ENCODE measurements at places on chromosomes 12 and 14.

DNA sequence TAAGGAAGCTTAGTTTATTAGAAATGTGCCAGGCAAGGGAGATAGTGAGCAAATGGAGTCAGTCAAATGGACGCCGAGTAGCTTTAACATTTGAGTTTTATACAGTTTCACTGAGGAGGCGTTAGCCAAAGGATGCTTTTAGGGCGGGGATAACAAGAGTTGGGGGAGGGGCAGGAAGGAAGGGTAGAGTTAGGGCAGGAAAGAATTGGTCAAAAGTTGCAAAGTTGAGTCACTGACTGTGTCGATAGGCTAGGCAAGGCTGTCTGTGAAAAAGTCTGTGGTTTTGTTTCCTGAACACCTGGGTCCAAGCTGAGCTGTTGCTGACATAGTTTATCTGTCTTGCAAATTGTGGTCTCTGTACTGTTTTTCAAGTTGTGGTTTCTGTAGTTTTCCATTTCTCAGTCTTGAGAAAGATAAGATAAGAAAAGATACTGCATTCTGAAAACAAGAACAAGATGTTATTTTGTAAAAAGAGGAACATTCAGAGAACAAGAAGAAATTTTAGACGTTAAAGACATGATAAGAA, 62.6 kb upstream of the RESF1 start:
- peak; percentile 75 for DNase-seq

GRCh38 chr14:29649170-29649569, 278.5 kb downstream of the PRKD1 start:
- DNase-seq, result no peak

DNA sequence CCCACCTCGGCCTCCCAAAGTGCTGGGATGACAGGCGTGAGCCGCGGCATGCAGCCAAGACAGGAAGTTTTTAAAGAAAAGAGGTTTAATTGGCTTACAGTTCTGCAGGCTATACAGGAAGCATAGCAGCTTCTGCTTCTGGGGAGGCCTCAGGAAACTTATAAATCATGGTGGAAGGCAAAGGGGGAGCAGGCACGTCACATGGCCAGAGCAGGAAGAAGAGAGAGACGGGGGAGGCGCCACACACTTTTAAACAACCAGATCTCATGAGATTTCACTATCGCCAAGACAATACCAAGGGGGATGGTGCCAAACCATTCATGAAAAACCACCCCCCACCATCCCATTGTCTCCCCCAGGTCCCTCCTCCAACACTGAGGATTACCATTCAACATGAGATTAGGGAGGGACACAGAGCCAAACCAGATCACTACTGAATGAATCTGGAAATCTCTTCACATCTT, 14.1 kb downstream of the CCDC63 start:
- no peak for DNase-seq

DNA sequence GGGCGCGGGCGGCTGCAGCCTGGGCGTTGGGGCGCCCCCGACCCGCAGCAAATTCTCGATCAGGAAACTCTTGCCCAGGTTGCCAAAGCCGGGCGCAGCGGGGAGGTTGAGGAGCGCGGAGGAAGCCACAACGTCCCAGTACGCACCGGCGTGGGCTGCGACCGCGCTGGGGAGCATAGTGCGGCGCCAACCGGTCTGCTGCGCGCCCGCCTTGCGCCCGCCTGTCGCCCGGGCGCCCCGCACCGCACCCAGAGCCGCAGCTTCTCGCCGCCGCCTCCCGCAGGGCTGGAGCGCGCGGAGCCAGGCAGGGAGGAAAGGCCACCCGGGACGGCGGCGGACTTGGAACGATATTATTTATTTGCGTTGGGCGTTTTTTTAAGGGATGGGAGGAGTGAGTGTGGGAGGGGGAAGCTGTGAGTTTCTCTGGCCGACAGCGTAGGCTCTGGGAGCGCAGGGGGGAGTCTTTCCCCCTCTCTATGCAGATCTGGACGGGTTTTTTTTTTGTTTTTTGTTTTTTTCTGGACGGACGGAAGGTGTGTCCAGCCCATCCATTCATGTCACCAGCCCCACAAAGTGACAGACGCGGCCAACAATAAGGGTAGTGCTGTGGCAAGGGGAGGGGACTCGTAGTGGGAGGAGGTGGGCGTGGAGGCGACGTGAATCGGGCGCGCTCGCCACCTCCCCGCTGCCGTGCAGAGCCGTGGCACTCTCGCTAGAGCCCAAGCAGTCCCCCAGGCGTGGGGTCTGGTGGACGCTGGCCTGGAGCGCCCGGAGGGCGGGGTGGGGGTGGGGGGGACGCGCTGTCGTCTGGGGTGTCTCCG, at the start of gene DBX2:
TSS of gene DBX2 (minus strand) at position 349 of the 821 bp plus-strand sequence. CDS start at position 177, 172 bp downstream.
- DNase-seq, result no peak

GRCh38 chr14:95484296-95484695, 32.2 kb downstream of the SYNE3 start:
- DNase-seq, result no peak

DNA sequence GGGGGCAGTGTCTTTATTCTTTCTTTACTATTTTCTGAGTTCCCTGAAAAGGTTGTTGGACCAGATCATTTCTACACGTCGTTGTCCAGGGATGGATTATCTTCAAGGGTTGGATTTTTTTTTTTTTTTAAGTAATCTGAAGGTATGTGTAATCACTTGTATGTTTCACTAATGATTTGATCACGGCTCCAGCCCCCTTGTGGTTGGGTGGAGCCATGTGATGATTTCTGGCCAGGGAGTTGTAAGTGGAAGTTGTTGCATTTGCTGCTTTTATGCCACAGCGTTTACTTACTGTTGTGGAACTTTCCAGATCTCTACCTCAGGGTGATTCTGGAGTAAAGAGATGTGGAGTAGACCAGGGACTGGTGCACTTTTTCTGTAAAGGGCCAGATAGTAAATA, 390.3 kb downstream of the AACS start:
- DNase-seq, result no peak

- DNase-seq, result no peak
Measured at GRCh38 chr14:67059596-67059995, 129.6 kb upstream of the GARIN2 start.

DNA sequence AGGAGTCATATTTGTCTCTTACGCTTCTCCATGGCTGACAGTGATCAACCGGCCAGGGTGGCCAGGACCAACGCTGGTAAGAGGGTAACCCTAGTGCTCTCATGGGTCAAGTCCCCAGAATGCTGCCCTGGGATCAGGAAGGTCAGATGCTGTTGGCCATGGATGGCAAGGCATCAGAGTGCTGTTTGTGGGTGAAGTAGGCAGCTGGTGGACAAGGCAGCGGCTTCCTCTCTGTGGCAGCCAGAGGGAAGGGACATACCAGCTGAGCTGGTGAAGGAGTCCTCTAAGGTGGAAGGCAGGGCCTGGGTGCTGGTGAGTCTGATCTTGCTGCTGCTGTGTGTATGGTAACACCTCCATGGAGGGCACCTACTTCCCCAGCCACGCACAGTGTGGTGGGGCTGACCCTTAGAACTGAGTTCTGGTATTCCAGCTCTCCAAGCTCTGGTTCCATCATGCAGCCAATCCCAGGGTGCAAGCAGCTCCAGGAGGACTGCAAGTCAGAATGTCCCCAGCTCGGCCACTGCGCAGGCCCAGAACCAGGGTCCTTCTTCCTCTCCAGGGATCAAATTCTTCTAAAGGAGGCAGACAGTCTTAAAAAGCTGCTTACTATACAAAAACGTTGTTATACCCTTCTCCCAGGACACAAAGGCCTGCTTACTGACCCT, 13.4 kb upstream of the SMOC1 start:
- DNase-seq, result no peak

GRCh38 chr12:130198026-130198662, 35.9 kb downstream of the FZD10 start:
- DNase-seq, result no peak

GRCh38 chr14:58574623-58575022, 63.1 kb upstream of the DACT1 start:
- no peak for DNase-seq

DNA sequence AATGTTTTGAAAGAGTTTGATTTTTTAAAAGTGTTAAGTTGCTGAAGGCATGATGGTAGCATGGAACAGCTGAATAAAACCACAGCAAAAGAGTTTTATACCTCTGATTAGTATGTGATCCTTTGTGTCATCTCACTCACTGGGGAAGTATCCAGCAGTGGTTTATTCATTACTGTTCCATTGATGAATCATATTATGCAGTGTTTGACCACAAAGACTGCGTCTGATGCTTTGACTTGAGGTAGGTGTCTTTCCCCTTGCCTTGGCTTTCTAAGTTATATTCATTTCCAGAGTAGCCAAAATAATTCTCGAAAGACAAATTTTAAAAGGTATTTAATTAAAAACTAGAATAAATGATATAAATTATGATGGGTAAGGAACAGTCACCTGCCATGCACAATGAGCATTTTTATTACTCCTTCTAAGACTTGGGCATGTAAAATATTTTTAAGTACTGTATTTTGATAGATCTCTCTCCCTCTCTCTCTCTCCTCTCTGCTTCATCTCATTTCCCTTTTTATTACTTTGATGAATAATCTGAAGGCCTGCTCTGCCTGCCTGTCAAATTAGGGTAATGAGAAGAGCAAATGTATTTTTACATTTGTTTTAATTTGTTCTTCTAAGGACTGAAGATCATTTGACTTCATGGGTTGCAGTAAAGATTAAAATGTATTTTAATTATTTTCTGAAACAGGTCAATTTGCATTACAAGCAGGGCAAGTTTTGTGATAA, 164.9 kb downstream of the NAV3 start:
- no peak for DNase-seq

- DNase-seq, result no peak
Measured at GRCh38 chr14:23881282-23881681, 72.3 kb upstream of the DHRS4 start.

DNA sequence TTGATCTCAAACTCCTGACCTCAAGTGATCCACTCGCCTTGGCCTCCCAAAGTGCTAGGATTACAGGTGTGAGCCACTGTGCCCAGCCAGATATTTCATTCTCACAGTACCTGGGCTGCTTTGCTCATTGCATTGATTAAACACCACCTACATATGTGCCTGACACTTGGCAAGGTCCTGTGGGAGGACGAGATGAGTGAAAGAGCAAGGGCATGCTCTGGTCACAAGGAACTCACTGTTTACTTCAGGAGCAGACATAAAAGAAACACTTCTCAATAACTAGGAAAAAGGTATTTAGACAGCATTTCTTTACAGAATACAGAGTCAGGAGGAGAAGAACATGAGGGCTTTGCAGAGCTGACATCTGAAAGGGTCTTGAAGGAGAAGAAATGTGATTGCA, 91.7 kb downstream of the TMCC3 start:
- DNase-seq, result no peak

DNA sequence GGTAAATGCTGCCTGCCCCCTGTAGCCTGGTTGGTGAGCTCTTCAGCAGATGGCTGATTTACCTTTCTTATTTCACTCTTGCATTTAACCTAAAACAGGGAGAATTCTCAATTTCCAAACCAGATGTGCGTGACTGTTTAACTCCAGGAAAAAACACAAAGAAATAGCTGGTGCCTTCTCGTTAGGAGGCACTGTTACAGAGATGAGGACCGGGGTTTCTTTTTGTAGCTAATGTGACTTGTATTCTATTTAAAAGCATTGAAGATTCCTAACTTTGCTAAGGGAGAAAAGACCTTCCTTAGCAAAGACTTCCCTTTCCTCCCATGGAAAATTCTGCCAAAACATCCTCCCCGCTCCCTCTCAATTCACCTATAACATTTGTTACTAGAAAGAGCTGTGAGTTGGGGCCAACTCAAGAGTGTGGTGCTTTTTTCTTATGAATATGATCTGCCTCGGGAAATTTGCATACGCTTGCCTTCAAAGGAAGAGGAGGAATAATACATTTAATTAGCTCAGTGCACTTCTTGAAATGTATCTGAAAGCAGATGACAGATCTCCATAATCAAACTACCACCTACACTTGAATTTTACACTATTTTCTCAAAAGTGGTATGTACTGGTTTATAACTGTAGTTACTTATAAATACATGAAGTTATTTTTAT, 102.0 kb upstream of the ARID2 start:
- DNase-seq, result no peak

DNA sequence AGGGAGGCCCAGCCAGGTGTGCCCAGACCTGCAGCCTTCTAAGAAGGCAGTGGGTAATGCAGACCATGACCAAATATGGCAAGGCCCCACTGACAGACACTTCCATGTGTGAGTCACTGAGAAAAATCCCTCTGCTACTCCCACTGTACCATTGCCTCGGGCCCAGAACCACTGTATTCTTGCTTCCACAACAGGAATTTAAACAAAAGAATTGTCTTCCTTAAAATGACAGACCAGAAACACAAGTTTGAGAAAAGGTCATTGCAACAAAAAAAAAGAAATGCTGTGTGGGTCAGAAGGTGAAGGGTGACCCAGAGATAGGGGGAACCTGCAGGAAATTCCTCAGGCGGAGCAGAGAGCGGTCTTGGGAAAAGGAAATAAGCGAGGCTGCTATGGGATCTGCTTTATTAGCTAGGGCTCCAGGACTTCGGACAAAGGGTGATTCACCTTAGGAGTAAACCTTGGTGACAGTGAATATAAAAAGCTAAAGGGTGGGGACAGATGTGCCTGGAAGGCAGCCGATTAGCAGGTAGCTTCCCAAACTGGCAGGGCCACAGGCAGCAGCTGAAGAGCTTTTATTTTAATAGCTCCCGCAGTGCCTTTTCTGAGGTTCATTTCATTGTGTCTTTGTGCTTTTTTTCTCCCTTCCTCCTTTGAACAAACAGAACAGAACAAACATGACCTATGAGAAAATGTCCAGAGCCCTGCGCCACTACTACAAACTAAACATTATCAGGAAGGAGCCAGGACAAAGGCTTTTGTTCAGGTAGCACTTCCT, 185.3 kb upstream of the BCL2L14 start:
- no peak for DNase-seq

DNA sequence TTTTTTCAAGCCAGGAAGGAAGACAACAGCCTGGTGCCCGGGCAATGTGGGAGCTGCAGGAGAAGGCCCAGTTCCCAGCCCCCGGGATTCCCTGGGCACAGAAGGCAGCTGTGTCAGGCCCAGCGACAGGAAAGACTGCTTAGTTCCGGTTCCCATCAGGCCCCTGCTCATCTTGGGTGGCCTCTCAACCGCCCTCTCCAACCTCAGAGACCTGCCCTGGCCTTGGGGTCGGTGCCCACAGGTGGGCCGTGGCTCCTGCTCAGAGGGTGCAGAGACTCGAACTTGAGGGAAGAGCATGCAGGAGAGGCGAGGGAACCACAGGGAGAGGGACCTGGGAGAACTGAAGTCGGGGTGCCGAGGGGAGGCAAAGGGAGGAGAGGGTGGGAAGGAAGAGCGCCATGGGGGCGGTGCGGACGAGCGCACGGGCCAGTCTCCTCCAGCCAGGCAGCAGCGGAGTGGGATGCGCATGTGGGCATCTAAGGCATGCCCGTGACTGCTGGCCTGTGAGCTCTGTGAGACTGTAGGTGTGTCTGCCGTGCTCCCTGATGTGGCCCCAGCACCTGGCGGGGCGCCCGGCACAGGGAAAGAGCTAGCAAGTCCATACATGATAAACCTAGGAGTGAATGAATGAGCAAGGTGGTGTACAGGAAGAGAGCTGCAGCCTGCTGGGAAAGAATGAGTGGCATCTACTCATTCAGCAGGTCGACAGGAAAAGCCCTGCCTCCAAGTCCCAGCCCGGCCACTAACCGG, 42.7 kb downstream of the SSH1 start:
- DNase-seq, result no peak
